ENCODE measurements at places on chromosomes 5 and 9.

- DNase-seq, result peak; percentile 21
Measured at GRCh38 chr9:6584881-6585597, 60.5 kb downstream of the GLDC start.

DNA sequence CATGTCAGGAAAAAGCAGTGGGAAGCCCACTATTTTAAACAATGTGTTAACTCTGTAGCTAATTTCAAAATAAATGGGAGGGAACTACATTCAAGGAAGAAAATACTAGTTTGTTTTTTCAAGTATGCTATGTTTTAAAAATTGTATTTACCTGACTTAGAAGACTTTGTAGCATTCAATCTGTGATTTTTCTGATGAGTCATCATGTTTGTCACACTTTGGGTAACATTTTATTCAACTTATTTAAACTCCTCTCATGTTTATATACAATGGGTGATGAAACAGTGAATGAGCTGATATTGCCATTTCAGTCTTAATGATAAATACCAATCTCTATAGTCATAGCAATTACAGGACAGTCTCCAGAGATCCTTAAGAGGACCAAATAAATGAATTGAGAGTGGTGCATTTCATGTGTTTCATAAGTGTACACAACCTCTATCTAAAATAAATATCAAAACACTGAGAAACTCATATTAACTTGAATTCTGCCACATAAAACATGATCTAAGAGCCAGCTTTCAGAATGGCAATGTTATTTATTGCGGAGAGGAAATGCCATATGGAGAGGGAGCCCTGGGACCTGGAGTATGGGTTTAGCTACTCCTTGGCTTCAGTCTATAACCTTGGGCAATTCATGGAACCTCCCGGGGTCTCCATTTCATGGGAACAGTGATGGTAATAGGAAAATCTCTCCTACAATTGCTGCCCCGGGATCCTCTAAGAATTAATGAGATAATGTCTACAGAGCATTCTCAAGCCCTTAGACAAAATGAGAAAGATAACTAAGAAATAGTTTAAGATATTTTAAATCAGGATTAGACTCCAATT lies 913.9 kb downstream of the TLE4 start:
- peak; percentile 10 for DNase-seq

DNA sequence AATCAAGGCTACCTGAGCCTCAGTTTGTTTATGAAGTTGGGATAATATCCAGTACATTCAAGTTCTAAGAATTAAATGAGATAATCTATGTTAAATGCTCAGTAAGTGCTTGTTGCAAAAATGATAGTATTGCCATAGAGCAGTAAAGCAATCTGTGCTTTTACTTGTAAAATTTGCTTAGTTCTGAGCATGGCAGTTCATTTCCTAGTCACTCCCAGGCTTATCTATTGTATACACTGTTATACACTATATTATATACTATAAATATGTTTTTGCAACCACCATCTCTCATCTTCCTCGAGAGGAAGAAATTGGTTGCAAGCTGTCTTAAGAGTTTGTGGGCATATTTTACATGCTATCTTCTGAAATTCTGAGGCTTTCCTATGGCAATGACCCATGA lies 63.4 kb downstream of the MTREX start:
- DNase-seq, result no peak

DNA sequence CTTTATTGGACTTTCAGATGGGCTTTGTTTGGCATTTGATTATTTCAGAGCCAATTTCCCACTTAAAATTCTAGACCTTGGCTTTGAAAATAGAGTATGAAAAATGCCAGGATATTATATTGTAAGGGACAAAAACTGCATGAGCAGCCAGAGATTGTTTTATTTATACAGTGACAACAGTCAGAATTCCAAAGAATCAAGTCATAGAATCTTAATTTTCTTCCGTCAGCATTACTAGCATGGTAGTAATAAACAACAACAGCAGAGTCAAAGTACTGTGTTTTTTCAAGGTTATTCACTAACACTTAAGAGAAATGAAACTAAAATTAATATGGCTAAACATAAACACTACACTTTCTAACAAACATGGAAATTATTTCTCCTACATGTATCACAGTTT lies 52.2 kb downstream of the MLLT3 start:
- DNase-seq, result peak; percentile 59

DNA sequence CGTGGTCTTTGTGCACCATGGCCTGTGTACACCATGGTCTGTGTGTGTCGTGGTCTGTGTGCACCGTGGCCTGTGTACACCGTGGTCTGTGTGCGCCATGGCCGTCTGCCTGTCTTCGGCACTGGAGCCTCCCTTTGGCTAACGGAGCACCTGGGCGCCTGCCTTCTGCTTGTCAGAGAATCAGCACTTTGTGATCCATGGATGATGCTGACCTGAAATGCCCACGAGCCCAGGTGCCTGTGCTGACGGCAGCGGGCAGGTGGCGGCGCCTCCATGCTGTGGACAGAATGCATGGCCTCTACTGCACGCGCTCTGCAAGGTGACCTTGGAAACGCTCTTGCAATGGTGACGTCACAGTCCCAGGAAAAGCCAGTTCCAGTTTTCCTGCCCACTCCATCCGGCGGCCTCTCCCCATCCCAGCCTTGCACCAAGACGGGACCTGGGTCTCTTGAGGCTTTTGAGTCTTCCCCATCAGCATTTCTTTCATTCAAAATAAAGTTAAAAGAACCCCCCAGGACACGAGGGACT lies 14.6 kb downstream of the LCN9 start:
- no peak for DNase-seq

GRCh38 chr5:16617274-16617968 lies 624 bp upstream of the RETREG1 start:
- no peak for DNase-seq

DNA sequence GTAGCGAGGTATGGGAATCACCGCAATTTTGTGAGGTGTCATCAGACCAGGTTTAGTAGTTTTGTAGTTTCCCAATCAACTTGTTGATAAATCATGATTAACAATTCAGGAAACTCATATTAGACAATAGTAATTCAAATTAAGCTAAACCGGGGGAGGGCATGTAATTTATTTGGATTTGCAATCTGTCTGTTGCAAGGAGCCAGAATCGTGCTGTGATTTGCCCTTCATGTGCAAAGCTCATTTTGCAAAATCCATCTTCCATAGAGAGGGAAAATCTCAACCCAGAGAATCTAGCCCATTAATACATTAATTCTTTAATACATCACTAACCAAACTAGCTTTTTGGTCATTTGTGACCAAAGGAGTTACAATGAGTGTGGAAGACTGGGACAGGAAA lies 164.7 kb upstream of the TRPM3 start:
- no peak for DNase-seq

- DNase-seq, result no peak
Measured at GRCh38 chr9:137748741-137749140, 128.8 kb upstream of the CACNA1B start.

- no peak for DNase-seq
Measured at GRCh38 chr5:123151227-123151909, 62.3 kb downstream of the PRDM6 start.

GRCh38 chr5:160303690-160304089 lies 8.7 kb downstream of the CCNJL start:
- DNase-seq, result no peak

- DNase-seq, result peak; percentile 88
Measured at GRCh38 chr5:98307811-98308210, 465.7 kb upstream of the RGMB start.

- DNase-seq, result no peak
Measured at GRCh38 chr5:139796061-139796806, 626 bp downstream of the PSD2 start.

Measured in EL (cell line).